GM23248 (cell line): ENCODE measurements at places on chromosomes 12 and 14. TPM values are rescaled to one million over a fixed set of nuclear protein-coding genes. Genes with fewer than 3 reads are reported as not detected.
A peak's percentile ranks its signal among the peaks of the same experiment; 100 is the strongest.

GRCh38 chr12:15829949-15830348 is 40.8 kb upstream of the EPS8 start:
- DNase-seq = peak; percentile 71

- no peak for DNase-seq
Observed at GRCh38 chr14:34470319-34470718, 8.3 kb upstream of the SPTSSA start.

DNA sequence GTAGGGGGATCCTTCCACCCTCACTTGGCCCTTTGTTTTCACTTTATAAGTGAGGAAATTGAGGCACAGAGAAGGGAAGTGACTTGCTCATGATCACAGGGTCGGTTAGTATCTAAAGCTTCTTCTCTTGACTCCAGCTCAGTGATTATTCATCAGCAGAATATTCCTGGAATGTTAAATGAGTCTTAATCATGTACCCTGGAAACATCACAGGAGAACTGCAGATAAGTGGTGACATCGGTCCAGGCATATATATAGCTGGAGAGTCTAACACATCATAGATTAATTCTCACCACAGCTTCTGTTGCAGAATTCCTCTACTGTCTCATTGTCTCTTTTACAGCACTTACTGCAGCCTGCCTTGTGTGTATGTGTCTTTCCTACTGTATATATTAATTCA is 69.9 kb downstream of the PAH start:
- peak; percentile 9 for DNase-seq

GRCh38 chr12:131860472-131861260 is 32.5 kb downstream of the MMP17 start:
- DNase-seq = peak; percentile 87

GRCh38 chr14:30158299-30158698 is 230.7 kb upstream of the PRKD1 start:
- DNase-seq = no peak

DNA sequence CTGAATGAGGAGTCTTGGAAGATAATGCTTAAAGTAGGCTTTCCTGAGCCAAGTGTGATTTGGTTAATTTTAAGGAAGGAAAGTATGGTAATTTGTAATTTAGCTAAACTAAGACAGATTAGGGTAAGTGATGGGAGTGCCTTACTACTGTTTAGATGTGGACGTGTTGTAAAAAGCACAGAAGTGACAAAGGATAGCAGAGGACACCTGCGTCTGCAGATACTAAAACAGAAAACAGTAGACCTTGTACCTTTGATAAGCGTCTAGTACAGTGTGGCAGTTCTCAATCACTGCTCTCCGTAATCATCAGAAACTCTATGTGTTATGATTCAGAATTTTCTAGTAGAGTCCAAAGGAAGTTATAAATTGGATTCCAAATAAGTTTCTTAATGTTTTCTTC is 58.0 kb downstream of the MIA2 start:
- no peak for DNase-seq

GRCh38 chr12:77231501-77231918 is 166.1 kb upstream of the E2F7 start:
- DNase-seq = peak; percentile 82

DNA sequence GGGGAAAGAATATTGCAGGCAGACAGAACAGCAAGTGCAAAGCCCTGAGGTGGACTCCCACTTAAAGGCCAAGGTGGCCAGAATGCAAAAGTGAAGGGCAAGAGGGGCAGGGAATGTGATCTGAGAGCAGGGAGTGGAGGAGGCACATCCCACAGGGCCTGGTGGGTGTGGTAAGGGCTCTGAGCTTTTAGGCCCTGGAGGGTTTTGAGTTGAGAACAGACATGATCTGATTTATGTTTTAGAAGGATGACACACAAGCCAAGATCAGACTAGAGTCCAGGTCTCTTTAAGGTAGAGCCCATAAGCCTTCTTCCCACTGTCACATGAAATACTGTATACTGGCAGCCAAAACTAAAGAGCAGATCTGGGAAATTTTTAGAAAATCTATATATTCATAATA is 162.5 kb downstream of the SLC38A4 start:
- no peak for DNase-seq

DNA sequence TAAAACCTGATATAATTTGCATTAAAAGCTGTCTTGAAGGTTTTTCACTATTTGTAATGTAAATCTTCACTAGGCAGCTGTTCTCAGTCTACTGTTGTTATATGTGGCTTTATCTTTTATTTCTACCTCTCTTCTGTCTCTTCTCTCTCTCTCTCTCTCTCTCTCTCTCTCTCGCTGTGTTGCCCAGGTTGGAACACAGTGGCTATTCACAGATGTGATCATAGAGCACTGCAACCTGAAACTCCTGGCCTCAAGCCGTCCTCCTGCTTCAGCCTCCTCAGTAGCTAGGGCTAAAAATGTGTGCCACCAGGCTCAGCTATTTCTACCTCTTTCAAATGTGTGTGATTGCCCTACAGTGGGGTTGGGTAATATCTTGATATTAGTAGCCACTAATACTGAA is 21.1 kb downstream of the FUT8 start:
- DNase-seq = no peak

DNA sequence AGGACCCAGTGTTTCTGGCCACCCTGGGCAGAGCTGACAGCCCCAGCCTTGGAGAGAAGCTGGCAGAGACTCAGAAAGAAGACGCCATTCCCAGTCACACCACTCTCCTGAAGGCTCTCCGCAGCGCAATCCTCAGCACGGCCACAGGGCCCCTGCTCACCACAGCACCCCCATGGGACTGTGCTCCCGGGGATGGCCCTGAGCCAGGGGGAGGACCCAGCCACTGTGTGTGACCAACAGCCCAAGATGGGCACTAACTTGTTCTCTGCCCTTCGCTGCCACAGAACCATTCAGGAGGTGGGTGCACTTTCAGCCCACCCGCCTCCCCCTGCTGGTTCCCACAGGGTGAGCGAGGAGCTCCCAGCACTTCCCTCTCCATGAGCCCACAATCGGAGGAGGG is 57.1 kb downstream of the CCNK start:
- no peak for DNase-seq

DNA sequence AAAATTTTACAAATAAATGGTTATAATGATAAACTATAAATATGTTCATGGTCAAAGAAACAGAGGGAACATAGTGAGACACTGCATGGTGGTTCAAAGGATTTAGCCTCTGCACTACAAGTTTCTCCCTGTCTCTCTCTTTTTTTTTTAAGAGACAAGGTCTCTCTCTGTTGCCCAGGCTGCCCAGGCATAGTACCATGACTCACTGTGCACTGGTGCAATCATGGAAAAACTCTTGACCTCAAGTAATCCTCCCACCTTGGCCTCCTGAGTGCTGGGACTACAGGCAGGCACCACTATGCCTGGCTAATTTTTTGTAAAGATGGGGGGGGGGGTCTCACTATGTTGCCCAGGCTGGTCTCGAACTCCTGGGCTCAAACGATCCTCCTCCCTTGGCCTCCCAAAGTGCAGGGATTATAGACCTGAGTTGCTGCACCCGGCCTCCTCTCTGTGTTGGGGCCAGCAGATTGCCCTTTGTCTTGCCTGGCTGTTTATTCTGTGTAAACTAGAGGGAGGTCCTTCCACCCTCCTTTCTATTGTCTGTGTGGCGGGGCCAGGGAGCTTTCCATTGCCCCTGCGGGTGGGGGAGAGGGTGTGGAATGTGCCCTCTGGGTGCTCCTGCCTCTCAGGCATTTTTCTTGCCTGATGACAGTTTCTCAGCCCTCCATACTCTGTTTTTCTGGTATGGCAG is 22.1 kb downstream of the MTHFD1 start:
- peak; percentile 53 for DNase-seq

DNA sequence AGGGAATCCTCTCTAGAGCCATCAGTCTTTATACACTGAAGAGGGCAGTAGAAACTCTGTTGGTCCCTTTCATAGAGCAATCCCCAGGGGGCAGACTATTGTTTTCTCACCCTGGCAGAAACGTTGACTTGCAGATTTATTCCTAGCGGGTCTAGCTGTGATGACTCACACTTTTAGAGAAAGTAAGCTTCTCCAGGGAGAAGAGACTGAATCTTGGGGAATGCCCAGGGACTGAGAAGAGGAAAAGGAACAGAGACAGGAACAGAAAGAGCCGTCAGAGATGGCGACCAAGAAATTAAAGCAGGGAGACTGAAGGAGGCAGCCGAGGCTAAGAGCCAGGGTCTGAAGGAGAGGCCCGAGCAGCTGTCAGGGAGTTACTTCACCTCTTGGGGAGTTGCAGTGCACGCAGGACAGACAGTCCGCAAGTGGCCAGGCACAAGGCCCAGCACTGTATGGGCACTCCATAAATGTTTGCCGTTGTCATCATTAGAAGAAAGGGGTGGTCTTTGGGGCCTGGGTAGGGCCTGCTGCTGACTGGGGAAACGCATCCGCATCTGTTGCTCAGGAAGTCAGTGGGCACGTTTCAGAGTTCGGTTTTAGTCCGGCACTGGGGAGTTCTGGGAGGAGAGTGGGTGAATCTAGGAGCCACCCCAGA is 13.0 kb downstream of the PLEKHG6 start:
- peak; percentile 98 for DNase-seq

DNA sequence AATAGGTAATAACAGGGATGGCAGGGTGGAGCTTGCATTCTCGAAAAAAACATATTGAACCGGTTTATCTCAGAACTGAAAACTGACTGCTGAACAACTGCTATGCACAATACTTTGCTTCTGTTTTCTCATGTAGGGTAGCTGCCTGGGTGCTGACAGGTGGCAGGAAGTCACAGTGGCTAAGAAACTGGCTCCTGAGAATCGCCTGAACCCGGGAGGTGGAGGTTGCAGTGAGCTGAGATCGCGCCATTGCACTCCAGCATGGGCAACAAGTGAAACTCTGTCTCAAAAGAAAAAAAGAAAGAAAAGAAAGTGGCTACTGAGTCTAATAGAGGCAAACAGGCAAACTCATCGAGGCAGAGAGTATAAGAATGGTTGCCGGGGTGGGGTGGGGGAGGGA is 113.1 kb downstream of the CCDC60 start:
- no peak for DNase-seq

- no peak for DNase-seq
Observed at GRCh38 chr12:108647585-108648287, 14.0 kb upstream of the SELPLG start.

- no peak for DNase-seq
Observed at GRCh38 chr12:77179515-77179914, 114.1 kb upstream of the E2F7 start.

GRCh38 chr12:100753837-100754236 is 40.7 kb upstream of the ANO4 start:
- DNase-seq = peak; percentile 54

GRCh38 chr14:102922490-102923200 is at the start of gene AMN:
AMN (plus strand) TSS chr14:102922663; CDS start chr14:102922689, 26 bp downstream.
- peak; percentile 33 for DNase-seq

DNA sequence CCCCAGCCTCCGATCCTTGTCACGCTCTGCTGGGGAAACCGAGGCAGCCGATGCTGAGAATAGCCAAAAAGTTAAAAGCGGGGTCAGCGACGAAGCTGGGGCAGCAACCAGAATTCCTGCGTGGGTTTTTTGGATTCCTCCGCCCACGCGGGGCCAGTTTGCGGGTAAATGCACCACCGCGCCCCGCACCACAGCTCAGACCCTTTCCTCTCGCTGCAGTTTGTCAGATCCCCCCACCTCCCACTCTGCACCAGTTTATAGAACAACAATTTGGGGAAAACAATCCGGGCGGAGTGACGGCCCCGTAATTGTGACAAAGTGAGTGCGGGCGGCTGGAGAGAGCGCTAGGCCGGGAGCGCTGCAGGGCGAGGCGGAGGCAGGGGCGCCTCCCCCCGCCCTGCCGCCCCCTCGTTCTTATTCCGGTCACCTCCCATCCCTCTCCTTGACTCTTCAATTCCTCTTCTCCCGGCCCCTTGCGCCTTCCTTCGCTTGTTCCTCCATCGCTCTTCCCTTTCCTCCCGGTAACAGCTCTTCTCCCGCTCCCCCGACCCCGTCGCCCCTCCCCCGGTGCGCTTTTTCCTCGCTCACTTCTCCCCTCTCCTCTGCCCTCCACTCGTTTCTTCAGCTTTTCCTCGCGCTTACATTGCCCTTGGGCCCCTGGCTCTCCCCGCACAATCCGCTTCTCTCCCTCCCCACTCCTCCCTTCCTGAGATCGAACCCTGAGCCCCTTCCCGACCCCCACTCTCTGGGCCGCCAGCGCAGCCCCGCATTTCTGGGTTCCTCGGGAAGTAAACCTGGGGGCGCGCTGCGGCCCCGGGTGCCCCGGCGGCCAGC is 646 bp upstream of the DNAJC22 start:
- DNase-seq = peak; percentile 33

DNA sequence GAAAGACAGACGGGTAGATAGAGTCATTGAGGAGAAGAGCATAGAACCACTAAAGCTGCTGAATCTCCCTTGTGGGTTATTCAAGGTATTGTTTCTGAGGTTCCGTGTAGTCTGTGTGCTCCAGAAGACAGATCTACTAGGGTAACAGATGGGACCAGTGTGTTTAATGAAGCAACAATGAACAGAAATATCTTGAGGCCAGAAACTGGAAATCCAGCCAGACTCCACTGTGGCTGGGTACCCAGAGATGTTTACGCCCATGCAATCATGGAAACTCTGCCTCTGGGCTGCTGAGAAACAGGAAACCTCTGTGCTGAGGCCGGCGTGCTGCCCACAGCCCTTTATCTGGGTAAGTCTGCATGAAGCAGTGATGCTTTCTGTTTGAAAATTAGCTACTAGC is 8.3 kb downstream of the PROX2 start:
- DNase-seq = peak; percentile 83

- no peak for DNase-seq
Observed at GRCh38 chr12:116881877-116882507, 751 bp upstream of the HRK start.

DNA sequence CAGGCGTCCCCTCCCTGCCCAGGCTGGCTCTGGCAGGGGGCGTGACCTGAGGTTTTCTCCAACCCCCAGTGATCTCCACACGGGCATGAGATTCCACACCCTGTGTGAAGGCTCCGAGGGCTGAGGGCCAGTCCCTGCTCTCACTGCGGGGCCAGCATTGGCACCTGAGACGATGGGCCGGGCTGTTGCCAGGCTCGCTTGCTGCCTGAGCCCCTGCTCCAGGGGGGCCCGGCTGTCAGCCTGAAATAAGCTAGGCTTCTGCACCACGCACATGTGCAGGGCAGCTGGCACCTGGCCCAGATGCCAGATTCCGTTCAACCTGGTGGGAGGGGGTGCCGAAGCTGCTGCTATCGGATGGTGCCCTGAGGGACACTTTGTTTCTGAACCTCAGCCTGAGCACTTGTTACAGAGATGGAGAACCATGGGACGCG is 196.5 kb upstream of the PRMT8 start:
- no peak for DNase-seq

GRCh38 chr12:131041216-131041967 is 87.7 kb downstream of the ADGRD1 start:
- DNase-seq = no peak

The MYO1A gene
- not detected in 2 replicates for total RNA-seq

The TMEM132D gene
- not detected in 2 replicates for total RNA-seq

The TSPAN19 gene
- not detected in 2 replicates for total RNA-seq

The NEUROD4 gene
- not detected in 2 replicates for total RNA-seq

The RTL1 gene
- not detected in 2 replicates for total RNA-seq

The POTEG gene
- total RNA-seq = not detected in 2 replicates
